Activated CD4-positive, alpha-beta T cell treated with anti-CD3 and anti-CD28 coated beads, Interleukin-2, amount 50 U/mL, for 24 hours (primary cell): ENCODE measurements at places on chromosomes 1 and 21.

- no peak for DNase-seq
These were observed 322.4 kb upstream of the DEPDC1 start for GRCh38 chr1:68819190-68819829.

DNA sequence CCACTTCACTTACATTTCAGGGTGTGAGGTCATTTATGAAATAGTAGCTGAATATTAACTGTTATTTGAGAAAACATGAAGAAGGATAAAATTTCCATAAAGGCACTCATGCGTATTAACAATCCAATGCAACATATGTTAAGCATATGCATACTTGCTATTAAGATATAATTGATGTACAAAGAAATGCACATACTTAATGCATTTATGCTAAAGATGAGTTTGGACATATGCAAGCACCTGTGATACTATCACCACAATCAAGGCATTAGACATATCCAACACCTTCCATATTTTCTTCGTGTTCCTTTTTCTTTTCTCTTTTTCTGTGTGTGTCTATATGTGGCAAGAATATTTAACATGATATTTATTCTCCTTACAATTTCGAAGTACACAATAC is 464.8 kb upstream of the BRINP3 start:
- DNase-seq = no peak

DNA sequence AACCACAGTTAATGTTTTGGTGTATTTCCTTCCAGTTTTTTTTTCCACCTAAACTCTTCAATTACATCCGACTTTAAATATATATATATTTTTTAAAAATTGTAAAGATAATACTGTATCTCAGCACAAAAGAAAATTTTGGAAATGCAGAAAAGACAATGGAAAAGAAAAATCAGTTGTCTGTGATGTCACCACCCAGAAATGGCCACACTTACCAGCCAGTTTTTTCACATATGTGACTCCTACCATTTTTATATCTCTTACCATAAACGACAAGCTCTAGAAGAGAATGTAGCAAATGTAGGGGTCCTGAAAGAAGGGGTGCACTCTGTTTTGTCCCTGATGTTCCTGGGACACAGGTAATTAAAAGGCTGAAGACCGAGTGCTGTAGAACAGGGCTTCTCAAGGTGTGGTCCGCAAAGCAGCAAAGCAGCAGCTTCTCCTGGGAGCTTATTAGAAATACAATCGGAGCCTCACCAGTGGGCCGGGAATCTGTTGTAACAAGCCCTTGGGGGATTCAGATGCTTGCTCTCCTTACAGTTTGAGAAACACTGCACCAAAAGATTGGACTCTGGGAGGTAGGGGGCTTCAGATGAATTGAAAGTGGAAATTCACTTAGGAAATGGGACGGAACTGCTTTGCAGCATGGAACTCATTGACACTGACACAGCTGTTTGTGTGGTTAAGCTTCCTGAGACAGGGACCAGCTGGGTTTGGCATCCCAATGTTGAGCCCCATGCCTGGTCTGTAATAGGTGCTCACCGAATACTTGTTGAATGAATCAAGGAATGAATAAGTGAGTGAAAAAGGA is 44.1 kb downstream of the ALPL start:
- DNase-seq = no peak

DNA sequence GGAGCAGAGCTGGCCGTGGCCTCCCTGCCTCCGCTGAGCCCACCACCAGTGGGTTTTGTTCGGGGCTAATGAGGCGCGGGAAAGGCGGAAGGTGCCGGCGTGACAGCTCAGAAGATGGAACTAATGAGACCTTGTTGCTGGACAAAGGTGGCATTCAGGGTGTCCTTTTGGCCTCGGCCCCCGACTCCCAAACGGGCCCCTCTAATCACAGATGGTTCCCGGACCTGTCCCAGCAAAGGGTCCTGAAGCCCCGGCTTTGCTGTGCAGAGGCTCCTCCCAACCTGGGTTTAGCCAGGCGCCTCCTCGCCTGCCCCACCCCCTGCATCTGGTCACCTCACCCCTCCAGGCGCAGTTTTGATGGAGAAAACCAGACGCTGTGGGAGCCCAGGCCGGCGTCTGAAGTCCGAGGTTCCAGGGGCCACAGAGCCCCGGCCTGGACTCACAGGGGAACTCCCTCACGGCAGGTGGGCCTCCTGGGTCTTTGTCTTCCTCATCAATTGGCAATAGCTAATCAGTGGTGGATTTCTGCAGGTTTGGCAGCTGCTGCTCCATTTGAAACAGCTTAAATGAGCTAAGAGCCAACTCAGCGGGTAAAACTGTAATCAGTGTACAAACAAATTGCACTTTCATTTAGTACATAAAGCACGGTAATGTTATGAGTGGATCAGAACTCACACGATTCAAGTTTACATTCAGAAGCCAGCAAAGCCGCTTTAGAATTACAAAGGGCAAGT is 44.3 kb upstream of the ADARB1 start:
- no peak for DNase-seq

DNA sequence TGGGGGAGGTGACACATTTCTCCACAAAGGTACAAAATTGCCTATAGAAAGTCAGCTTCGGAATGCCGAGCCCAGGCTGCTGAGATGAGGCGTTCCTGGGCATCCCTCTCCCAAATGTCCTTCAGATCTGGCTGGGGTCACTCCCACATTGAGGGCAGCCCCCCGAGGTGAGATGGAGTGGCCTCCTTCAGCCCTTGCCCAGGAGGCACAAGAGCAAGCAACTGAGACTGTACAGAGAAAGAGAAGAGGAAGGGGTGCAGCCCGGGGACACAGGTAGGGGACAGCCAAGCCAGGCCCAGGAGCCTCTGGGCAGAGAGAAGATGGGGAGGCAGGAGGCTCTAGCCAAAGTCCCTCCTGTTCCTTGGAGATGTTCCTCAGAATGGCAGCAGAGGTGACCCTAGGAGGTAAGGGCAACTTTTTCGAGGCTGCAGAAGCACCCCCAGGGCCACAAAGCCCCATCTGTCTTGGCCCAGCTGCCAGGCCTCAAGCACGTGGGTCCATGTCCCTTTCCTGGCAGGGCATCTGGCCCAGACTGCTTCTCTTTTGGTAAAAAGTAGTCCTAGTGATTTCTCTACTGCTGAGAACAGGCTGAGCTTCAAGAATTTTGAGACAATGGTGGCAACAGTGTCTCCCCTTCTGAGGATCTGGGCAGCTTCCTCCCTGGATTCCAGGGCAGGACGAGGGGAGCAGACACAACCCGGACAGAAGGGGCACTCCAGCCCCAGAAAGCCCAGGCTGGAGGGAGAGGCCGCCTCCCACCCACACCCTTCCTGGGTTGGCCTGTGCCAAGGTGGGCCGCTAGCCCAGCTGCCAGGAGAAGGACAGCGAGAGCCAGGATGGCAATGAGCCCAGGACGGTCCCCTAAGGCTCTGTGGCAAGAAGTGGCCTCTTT is 68.0 kb downstream of the LRRN2 start:
- no peak for DNase-seq

- DNase-seq = no peak
These were observed 110.7 kb upstream of the OLFM3 start for GRCh38 chr1:102107441-102107840.

DNA sequence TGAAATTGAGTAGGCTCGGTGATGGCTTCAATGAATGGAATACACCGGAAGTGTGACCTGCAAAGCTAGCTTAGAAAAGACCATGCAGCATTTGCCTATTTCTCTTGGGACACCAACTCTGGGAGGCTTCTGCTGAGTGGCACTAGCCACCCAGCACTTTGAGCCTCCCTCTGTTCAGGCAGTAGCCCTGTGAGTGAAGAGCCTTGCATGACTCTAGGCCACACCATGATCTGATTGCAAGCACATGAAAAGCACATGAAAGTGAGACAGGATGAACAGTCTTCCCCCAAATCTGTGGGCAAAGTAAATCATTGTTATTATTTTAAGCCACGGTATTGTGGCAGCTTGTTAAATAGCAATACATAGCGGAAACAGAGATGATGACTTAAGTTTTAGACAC is 2.8 kb downstream of the CD48 start:
- DNase-seq = peak; percentile 40

DNA sequence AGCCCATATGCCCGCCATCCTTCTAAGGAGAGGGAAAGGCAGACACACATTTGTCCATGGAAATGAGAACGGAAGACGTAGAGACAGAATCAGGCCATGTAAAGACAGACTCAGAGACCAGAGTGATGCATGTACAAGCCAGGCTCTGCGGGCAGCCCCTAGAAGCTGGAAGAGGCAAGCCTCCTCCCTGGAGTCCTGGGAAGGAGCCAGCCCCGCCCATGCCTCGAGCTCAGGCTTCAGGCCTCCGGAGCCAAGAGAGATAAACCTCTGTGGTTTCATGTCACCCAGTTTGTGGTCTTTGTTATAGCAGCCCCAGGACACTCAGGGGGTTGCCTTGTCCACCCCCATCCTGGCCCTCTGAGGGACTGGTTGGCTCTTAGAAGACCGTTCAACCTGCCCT is 11.6 kb downstream of the PDE9A start:
- no peak for DNase-seq

DNA sequence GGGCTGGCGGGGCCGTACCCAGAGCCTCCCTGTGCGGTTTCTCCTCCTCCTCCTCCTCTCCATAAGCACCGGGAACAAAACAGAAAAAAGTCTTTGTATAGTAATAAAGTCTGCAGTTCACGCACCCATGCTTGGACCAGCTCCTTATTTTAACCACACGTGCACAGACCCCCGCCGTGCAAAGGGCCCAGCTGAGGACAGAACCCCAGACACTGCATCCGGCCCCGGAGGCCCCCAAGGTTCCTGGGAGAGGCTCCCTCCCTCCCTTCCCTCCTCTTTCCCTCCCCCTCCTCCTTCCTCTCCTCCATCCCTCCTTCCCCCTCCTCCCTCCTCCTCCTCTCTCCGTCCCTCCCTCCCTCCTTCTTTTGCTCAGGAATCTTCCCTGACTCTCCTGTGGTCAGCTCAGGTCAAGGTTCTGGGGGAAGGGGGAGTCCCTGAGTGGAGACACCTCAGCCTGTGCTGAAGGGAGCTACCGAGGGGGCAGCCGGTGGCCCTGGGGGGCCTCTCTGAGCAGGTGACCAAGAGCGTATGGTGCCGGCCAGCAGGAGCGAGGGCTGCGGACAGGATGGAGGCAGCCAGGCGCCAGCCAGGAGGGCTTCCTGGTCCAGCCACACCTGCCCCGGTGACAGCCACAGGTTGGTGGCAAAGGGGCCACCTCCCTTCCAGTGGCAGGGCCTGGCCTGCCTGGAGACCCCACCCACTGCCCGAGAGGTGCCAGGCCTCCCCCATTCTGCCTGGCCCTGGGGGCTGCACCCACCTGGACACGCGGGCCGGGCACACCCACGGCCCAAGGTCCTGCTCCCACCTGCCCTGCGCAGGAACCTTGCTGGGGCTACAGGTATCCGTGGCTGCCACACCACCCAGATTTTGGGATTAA is 3.2 kb upstream of the TTLL10 start:
- DNase-seq = no peak

DNA sequence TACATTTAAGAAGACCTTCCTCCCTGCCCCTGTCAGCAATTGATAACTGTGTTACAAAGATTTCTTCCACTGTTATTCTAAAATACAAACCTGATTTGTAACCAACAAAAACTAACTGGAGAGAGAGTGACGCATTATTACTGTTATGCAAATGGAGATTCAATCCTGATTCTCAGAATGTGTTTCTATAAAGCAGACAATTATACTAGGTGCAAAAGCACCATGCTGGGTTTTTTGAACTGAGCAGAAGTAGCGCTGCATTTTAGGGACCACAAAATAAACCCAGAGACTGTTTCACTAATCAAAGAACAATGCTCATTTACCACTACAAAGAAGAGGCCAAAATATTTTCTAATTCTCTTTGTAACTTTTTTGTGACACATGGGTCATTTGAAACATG is 13.6 kb upstream of the GBP6 start:
- no peak for DNase-seq

- peak; percentile 28 for DNase-seq
These were observed 431 bp downstream of the MAP1LC3C start for GRCh38 chr1:241998412-241998921.

DNA sequence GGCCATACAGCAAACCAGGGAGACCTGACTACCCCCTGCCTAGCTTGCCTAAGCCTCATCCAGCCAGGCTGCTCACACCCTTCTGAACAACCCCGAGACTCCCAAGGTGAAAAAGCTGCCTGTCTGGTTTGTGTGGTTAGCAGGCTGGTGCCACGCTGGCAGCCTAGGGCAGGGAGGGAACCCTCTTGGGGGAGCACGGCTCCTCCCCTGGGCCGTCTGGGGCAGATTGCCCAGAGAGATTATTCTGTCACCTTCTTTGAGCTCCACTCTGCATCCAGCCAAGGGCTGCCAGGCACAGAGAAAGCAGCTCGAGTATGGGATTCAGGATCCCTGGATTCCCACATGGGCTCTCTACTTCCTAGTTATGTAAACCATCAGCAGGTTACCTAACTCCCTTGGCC is 27.5 kb upstream of the TCEA3 start:
- DNase-seq = no peak
